DND-41 (cell line): ENCODE measurements at places on chromosomes 2 and 18.
A peak's percentile ranks its signal among the peaks of the same experiment; 100 is the strongest.

DNA sequence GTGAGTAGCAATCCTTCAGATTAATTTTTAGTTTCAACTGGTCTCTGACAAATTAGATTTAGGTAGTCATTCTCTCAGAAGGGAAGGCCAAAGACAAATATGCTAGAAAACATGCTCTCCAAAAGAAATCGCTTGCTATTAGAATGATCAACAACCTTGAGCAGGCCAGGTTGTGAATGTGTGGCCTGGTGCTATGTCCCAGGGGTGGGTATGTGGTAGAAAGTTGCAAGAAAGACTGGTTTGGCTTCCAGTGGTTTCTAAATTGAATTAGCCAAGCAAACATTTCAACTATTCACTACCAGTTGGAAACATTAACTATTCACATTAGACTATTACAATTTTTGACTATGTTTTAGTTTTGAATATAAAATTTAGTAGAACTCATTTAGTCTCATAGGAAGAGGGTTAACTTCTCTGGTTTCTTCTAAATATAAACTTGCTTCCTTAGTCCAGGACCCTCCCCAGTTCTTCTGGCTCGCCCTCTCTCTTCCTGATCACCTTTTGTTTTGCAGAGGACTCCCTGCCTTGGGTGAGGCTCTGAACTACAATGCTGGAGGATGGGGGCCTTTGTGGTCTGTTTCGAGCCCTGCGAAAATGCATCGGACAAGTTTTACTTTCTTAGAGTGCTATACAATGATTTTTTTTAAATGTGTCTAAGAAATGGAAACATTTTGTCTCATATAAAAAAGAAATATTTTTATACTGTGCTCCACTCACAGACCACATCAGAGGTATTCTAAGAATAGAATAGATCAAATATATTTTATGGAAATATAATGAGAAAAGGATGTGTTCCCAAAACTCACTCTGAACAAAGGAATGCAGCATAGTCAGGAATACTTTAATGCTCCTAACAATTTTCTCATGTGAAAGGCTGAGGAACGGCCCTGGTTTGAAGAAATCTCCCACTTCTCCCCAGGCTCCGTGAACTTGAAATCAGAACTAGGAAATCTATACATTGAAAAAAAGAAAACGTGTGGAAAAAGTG is 375.0 kb upstream of the ZEB2 start:
- no peak for DNase-seq

DNA sequence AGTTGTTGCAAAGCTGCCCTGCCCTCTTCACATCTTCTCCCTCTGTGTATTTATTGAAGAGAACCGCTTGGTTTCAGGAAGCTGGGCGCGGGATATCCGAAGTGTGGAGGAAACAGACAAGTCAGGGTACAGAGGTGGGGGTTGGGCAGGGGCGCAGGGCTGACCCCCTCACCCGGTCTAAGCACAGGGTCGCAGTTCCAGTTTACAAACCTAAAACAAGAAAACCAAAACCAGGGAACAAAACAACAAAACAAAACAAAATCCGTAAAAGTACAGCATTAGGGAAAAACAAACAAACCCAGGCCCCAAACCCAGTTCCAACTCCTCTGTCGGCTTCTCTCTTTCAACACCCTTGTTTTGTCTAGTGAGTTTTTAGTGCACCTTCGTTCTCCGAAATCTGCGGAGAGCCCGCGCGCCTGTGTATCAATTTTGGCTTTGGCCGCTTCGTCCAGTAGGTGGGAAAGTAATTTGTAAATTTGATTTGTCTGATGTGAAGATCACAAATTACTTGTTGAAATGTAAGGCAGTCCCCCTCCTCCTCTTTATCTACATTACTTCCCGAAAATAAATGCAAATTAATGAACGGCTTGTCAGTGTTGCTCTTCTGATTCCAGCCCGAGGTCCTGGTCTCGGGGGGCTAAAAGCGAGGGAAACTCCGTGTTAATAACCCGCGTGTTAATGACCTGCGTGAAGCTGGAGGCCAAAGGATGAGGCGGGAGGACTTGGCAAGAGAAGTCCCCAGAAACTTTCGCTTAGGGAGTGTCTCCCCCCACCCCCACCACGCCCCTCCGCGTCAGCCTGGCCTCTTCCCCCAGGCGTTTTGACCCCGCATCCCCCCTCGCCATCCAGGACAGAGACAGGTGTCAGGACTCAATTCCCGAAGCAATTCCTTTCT is 6.9 kb downstream of the OTX1 start:
- DNase-seq: no peak

GRCh38 chr2:231186325-231186724 is 12.1 kb upstream of the ARMC9 start:
- DNase-seq: no peak

GRCh38 chr18:65725251-65726050 is 25.4 kb upstream of the CDH7 start:
- DNase-seq: no peak

- DNase-seq: no peak
Observed at GRCh38 chr2:11869391-11869991, 123.1 kb downstream of the LPIN1 start.

- no peak for DNase-seq
Observed at GRCh38 chr2:180933332-180933731, 47.1 kb upstream of the UBE2E3 start.

DNA sequence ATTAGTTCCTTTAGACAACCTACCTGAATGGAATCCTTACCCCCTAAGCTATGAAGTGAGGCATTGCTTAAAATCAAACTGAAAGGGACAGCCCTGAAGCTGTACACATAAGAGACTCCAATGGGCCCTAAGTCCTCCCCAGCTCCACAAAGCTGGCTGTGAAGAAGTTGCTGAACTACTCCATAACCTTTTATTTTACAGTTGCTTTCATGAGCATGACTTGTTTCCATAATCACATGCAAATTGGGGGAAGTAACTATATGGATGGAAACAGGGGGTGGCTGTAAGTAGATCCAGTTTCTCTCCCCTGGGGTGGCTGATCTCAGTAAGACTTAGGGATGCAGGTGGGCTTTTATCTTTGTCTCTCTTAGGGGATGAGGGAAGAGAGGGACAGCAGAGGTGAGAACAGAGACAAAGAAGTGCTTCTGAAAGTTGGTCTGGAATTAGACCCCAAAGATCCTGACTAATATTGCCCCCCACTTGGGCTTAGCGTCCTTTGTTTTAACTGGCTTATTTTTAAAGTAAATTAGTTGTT is 5.5 kb downstream of the FZD5 start:
- no peak for DNase-seq

GRCh38 chr2:38665854-38666555 is at the start of gene GALM:
Gene GALM (plus strand): TSS chr2:38666114. CDS start chr2:38666162, 48 bp downstream.
- DNase-seq: no peak

- DNase-seq: no peak
Observed at GRCh38 chr2:152618193-152618564, 99.1 kb downstream of the PRPF40A start.

- no peak for DNase-seq
Observed at GRCh38 chr2:45919160-45919650, 267.7 kb downstream of the PRKCE start.

- DNase-seq: no peak
Observed at GRCh38 chr2:209459359-209459758, 35.5 kb downstream of the MAP2 start.

DNA sequence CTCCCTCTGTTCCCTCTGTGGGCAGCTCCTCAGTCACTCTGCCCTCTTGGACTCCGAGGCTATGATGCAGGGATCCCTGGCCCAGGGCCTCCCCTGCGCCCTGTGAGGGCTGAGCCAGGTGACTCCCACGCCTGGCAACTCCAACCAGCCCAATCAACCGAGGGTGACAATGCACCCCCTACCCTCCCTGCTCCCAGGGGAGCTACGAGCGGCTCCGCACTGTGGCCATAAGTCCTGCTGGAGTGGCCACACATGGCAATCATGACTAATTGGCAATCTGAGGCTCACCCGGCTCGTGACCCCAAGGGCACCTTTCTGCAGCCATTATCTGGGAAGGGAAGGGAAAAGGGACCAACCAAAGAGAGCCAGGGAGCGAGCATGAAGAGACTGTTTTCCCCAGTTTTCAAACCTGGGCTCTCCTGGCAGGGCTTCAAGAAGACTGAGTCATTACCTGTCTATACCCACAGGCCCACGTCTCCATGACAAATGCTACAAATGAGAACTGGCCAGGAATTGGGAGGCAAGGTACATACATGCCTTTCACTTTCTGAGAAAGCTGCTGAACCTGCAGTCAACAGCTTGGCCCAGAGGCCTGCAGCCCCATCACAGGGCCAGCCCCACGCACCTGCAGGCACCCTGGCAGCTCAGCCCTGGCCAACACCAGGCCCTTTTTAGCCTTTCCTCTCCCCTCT is 45.1 kb downstream of the RPL31 start:
- no peak for DNase-seq

GRCh38 chr2:217058791-217059755 is 199.2 kb upstream of the TNP1 start:
- DNase-seq: no peak

DNA sequence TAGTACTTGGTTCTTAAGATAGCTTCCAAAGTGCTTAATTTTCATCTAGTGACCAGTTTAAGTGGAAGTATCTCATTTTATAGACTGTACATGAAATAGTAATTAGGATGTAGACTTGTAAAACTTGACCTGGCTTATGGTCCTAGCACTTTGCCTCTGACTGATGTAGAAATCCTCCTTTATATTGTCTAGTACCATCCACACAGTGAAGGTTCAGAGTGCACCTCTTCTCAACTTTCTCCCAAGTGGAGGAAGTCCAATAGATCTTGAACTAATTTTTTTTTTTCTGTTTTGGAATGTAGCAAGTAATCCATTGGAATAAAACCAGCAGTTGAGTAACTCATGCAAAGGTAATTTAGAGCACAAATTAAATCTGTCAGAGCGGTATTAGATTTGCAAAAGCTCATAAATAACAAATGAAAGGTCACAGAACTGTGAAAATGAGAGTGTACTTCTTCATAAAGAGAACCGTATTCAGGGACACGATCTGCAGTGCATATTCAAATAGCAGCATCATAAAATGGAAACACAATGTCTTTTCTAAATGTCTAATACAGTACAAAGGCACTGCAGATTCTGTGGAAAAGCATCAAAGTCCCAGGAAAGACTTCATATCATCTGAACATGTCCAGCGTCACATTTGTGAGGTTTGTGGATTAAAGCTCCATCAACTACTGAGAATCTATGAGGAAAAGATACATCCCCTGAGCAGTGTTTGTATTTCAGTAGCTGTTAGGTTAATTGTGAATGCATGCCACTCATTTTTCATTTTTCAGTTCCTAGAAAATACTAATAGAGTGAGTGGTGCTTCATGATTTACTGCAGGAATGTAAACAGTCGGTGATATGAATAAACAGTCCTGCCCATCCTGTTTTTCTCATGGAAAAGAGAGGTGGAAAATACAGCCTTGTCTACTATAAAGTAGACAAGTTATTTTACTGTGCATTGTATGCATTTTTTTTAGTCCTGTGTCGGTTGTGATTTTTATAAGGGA is 100.7 kb downstream of the LYPD6 start:
- DNase-seq: no peak

DNA sequence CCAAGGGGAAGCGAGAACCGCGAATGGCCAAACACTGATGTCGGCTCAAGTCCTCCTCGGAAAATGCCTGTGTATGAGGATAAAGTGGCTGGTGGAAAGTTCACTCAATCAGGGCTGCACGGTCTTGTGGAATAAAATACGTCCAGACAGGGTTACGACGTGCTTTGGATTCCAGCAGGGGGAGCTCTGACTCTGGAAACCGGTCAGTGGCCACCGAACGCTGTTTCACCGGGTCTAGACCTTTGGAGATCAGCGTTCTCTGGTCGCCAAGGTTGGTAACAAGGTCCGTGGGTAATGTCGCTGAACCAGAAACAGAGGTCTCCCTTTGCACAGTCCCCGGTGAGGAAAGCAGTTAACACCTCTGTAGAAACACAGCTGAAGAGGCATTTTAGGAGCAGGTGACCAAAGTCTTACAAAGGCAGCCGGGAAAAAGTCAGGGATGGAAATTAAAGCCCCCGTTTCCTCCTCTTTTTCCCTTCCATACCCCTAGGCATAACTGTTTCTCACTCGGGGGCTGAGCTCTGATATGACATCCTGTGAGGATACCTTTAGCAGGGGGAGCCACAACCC is 47.8 kb downstream of the CDCA7 start:
- DNase-seq: peak; percentile 78

DNA sequence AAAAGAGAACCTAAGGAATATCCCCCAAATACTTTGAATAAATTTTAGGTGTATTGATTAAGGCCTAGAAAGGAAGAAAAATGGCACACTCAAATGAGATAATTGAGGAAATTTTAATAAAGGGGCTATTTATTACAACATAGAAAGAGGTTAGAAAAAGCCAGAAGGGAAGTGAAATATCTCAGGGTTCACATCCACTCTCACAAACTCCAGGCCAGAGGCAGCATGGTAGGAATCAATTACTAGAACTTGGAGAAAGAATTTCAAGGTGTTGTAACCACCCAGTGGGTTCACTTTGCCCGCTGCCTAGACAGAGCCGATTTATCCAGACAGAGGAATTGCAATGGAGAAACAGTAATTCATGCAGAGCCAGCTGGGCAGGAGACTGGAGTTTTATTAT is 617.5 kb upstream of the ACVR2A start:
- no peak for DNase-seq
